ENCODE measurements at places on chromosomes 2 and 18.

DNA sequence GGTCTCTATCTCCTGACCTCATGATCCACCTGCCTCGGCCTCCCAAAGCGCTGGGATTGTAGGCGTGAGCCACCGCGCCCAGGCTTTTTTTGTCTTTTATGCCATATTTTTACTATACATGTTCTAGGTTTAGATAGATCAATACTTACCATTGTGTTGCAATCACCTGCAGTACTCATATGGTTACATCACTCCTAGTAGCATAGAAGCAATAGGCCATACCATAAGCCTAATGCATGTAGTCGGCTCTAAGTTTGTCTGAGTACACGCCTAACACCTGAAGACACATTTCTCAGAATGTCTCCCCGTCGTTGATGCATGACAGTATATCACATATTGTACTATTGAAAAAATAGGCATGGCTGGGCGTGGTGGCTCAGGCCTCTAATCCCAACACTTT lies 27.1 kb upstream of the TGIF1 start:
- no peak for DNase-seq

DNA sequence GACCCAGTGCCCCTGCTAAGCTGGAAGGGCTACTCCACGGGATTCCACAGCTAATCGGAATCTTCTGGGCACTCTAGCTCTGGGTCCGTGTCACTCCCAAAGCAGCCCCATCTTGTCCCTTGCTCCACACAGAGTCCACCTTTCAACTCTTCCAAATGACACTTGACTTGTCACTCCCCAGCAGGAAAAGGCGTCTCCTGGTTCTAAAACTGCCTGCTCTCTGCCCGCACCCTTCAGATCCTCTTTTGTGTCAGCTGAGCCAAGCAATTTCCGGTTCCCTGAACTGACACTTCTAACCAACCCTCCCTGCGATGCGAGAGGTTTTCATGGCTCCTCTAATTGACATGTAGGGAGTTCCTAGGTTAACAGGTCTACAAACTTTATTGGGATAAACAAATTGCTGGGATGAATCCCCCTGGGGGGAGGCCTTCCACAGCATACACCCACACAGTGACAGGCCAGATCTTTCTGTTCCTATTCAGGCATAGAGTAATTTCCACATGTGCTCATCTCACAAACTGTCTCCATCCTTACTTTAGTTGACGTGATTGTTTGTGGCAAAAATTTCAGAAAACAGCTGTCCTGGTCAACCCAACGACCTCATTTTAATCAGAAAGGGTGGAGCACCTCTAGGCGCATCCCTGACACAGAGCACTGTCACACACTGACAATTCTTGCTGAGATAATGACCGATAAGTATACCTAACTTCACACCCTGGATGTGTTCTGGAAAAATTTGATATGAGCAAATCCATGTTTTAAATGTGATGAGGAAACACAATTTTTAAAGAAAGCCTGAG lies 104.9 kb downstream of the RBMS1 start:
- peak; percentile 37 for DNase-seq

GRCh38 chr2:66604326-66604725 lies 169.4 kb downstream of the MEIS1 start:
- no peak for DNase-seq

- no peak for DNase-seq
Measured at GRCh38 chr2:233938676-233939370, 21.6 kb downstream of the TRPM8 start.

DNA sequence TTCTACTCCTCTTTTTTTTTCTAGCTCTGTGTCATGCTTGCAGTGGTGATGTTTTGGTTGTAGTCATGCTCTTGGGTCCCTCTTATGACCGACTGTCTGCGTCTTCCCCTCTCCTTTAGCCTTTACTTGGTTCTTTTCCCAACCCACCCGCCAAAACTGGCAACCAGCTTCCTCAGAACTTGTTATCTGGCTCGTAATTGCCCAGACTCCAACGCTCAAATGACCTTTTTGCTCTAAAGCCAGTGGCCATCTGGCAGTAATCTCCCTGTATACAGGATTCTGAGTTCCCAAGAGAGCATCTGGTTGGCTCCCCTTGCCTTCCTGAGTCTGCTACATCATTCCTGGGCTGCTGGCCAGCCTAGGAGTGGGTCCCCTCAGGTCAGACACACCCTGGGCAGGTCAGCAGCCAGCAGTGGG lies 147.2 kb downstream of the MGAT5 start:
- no peak for DNase-seq

DNA sequence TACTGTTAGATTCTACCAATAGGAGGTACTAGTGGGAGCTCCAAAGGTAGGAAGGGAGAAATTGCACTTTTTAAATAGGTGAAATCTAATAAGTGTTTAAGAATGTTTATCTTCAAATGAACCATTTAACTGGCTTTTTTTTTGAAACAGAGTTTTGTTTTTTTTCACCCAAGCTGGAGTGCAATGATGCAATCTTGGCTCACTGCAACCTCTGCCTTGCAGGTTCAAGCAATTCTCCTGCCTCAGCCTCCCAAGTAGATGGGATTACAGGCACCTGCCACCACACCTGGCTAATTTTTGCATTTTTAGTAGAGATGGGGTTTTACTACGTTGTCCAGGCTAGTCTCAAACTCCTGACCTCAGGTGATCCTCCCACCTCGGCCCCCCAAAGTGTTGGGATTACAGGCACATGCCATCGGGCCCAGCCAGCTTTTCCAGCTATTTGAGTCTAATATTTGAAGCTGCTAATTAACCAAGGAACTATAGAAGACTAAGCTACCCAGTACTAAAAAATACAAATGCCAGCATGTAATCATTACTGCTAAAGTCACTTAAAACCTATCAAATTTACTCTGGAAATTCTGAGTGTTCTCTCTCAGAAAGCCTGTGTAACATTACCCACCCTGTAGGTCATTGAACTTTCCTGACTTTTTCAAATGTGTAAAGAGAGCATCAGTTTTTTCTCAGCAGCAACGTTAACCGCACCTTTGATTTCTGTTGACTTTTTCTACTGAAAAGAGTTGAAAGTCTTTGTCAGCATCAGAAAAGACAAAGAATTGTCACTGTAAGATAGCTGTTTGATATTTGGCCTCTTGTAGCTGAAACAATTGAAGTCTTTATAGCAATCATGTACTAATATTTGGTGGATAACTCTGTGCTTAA lies 24.6 kb upstream of the RNF149 start:
- DNase-seq: no peak

GRCh38 chr2:160109939-160110673 lies 47.7 kb upstream of the PLA2R1 start:
- DNase-seq: peak; percentile 21

- DNase-seq: no peak
Measured at GRCh38 chr18:9732031-9732430, 23.9 kb downstream of the RAB31 start.

GRCh38 chr2:33129263-33130053 lies 182.7 kb downstream of the LTBP1 start:
- no peak for DNase-seq

GRCh38 chr2:67965246-67965645 lies 97.6 kb downstream of the C1D start:
- no peak for DNase-seq

- DNase-seq: no peak
Measured at GRCh38 chr2:11446733-11447248, 19.2 kb downstream of the E2F6 start.

DNA sequence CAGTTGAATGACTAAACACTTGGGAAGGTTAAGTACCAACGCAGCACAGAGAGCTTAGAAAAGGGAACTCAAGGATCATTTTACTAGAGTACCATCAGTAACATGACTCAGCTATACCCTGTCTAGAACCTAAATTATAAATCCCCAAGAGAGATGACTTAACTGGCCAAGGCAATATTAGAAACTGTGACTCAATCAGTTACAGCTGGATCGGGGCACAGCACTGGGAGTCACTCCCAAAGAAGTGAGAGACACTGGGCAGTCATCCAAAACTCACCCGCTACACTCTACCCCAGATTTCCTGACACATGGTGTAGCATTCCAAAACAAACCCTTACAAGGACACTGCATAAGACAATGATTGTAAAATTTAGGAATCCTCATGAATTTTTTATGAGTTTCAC lies 17.7 kb downstream of the IWS1 start:
- no peak for DNase-seq

DNA sequence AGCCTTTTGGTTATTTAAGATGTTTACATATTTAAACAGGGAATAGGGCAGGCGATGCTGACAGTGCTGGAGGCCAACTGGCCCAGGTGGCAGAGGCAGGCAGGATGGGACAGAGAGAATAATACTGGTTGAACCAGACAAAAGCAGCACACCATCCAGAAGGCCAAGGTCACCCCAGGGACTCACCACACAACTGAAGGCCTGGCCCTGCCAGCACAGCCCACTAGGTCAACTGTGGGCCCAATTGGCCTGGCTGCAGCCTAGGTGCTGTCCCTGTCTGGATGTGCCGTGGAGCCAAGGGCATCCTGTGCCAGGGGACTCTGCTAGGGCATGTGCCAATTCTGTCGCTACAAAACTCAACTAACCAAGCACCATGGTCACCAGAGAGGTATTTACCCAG lies 69.2 kb downstream of the RNF152 start:
- no peak for DNase-seq

- DNase-seq: no peak
Measured at GRCh38 chr2:16629044-16629443, 36.6 kb downstream of the CYRIA start.

DNA sequence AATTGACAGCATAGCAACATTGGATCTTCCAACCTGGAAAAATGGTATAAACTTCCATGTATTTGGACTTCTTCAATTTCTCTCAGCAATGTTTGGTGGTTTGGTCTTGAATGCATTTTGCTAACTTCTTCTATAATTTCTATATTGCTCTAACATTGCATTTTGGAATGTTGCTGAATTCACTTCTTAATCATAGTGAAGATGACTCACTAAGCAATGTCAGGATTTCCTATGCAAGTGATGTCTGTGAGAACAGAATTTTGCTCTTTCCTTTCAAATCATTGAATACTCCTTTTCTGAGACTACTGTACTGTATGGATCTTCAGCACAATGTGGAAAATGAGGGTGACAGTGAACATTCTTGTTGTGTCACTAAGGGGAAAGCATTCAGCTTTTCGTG lies 28.9 kb upstream of the CDH19 start:
- no peak for DNase-seq

GRCh38 chr2:41936771-41937463 lies 110.9 kb upstream of the PKDCC start:
- DNase-seq: no peak

- no peak for DNase-seq
Measured at GRCh38 chr2:235034265-235035118, 82.7 kb downstream of the SH3BP4 start.

DNA sequence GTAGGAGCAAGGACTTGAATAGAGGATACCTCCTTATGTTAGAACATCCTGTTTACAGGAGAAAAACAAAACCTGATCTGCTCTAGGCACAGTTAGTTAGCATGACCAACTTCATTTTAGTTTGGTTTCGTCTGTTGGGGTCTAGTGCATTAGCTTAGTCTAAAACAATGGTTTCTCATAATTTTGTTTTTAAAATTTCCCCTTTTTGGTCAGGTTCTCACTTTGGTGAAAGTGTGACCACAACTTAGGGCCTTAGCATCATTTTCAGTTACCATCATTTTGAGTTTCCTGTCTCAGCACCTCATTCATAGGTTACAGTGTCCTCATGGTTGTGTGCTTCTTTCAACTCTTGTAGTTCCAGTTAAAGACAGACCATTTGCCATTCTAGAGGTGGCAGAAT lies 1277.0 kb upstream of the SLC39A10 start:
- no peak for DNase-seq

GRCh38 chr2:10278029-10278762 lies 24.5 kb upstream of the HPCAL1 start:
- no peak for DNase-seq

DNA sequence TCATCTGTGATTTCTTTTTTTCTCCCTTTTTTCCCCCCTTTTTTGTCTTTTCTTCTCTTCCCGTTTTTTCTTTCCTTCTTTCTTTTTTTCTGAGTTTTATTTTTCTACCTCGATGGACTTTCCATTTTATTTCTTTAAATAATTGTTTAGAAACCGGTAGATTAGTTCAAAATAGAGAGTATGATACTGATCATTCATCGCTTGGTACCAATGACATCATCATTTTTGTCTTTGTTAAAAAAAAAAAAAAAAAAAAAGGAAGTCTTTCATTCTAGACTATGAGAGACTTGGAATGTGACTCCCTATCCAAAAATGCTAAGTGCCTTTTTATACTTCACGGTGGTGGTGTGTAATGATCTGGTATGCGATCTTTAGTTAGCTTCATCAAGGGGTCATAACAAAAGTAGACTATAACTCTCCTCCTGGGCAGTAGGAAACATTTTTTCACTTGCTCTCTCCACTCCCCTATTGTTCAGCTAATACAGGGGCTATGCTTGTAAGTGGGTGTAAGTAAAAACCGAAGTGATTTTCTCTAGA lies 1517.5 kb upstream of the ZEB2 start:
- no peak for DNase-seq

DNA sequence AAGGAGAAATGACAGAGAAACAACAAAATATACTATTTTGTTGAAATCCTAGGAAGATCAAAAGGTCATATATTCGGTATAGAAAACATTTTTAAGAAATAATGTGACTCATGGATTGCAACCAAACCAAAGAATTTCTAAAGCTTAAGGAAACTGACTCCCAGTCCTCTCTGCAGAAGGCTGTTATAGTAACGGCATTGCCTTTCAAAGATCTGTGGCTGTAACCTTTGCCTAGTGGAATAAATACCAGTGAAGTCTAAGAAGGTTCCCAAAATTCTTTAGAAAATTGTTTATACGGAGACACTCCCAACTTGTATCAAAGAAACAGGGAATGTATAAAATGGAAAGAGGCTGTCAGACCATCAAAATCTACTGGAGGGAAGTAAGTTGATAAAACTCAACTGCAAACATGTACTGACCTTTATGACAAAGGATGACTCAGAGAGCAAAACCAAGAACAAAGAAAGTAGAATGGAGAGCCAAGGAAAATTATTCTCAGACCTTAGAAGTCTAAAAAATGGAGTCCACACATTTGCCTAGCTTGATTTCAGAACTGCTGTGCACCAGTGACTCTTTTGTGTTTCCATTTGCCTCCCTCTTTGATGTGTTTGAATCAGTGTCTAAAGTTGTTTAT lies 48.6 kb upstream of the FSIP2 start:
- DNase-seq: no peak

DNA sequence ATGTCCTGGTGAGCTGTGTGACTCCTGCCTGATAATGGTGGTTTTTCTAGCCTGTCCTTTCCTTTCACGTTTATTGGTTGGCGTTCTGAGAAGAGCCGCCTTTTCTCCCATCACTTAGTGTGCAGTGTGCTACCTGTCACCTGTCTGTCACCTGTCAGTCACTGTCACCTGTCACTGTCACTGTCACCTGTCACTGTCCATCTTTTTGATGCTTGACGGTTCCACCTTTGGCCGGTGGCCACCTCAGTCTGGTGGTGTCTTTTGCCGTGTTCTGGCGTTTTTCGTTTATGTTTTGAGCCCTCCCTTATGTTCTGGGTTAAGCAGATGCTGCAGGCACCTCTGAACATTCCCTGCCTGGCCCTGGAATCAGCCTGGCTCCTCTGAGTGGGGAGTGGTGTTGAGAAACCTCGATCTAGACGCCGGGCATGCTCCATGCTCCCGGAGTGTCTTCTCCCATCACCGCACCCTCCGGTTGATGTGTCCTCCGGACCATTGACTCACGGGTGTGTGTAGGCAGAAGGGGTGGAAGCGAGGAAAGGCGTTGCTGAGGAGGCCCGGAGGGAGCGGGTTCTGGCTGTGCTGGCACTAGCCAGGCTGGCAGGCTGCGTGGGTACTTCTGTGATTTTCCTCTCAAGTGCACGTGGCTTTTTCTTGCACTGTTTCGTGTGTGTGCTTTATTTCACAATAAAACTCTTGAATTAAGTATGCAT lies 20.7 kb downstream of the DTYMK start:
- no peak for DNase-seq

- no peak for DNase-seq
Measured at GRCh38 chr2:208466151-208466919, 59.7 kb downstream of the PTH2R start.
